ENCODE measurements at places on chromosomes 12 and 14.

GRCh38 chr14:101466456-101467180 is 94.7 kb upstream of the DIO3 start:
- no peak for DNase-seq

GRCh38 chr12:129190827-129191226 is 337.5 kb downstream of the GLT1D1 start:
- DNase-seq: no peak

- no peak for DNase-seq
Observed at GRCh38 chr12:53514628-53515290, 7.5 kb upstream of the NPFF start.

GRCh38 chr12:76679778-76680177 is 84.1 kb upstream of the ZDHHC17 start:
- DNase-seq: no peak

GRCh38 chr12:17949558-17950141 is 140.3 kb downstream of the RERGL start:
- no peak for DNase-seq

- peak; percentile 74 for DNase-seq
Observed at GRCh38 chr12:95582230-95583058, 31.2 kb upstream of the USP44 start.

DNA sequence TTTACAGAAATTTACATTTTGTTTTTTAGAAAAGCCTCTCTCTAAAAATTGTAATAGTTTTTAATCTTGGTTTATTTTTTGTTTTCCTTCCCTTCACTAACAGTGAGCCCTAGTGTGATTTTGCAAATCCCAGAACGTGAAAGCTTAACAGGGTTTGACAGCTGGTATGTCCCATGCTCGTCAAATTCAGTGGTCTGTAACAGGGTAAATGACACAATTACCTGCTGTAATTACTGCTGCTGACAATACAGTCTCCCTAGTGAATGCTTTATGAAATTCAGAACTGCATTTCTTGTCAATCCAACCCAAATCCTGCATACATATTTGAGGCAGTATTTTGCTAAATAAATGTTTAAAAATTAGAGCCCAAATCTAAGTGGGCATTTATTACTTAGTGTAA is 249.2 kb downstream of the NELL2 start:
- DNase-seq: peak; percentile 83

- no peak for DNase-seq
Observed at GRCh38 chr12:132411457-132411856, 78.5 kb upstream of the FBRSL1 start.

DNA sequence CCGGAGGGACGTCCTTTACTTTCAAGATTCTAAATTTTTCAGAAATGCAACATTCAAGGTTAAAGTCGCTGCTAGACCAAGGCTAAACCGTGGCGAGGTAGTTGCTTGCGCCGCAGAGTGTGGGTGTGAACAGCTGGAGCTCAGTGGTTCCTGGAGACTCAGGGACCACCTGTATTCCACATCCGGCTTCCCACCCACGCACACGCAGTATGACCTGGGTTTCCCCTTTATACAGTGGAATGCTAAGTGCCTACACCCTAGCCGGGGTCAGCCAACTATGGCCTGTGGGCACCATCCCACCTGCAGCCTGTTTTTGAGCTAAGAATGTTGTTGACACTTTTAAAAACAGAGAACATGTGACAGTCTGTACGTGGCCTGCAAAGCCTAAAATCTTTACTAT is 42.9 kb upstream of the TESC start:
- DNase-seq: no peak

DNA sequence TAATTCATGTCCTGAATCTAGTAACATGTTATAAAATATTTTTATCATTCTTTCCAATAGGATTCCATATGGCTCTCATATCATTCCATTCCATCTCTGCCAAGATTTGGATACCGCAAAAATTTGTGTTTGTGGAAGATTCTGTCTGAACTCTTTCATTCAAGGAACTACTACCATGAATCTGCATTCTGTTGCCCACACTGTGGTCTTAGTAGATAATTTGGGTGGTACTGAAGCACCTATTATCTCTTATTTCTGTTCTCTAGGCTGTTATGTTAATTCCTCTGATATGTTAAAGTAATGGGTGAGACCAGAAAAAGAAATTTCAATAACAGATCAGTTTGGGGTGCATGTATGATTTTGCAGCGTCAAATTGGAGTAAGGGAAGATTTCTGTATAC is 6.2 kb downstream of the RPL36AL start:
- no peak for DNase-seq

DNA sequence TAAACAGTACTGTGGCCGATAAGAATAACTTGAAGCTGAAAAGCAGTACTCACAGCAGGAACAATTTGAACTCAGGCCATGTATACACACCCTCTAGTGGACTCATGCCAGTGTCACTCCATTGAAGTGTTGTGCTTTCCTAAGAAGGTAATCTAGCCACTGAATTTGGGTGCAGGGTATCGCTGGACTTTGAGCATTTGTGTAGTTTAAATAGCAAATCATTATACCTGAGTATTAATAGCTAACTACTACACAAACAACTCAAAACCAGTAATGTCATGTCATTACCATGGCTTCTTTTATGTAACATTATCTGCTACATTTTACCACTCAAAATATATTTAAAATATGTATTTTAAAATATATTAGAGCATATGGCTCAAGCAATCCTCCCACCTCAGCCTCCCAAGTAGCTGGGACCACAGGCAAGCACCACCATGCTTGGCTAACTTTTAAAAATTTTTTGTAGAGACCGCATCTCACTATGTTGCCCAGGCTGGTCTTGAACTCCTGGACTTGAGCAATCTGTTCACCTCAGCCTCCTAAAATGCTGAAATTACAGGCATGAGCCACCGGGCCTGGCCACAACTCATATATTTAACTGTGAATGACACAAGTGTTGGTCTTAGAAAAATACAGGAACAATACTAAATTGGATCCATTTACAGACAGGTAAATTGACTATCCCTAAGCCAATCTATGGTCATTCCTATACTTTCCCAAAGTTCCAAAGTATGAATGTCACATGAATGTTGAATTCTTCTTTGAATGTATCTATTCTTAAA is 25.6 kb upstream of the ARID4A start:
- peak; percentile 20 for DNase-seq

Data from NCI-H1105 treated with DMSO at 0.1 percent for 48 hours (cell line).